NCI-H187 treated with DMSO at 0.1 percent for 48 hours (cell line): ENCODE measurements at places on chromosomes 11 and 22.
A peak's percentile ranks its signal among the peaks of the same experiment; 100 is the strongest.

DNA sequence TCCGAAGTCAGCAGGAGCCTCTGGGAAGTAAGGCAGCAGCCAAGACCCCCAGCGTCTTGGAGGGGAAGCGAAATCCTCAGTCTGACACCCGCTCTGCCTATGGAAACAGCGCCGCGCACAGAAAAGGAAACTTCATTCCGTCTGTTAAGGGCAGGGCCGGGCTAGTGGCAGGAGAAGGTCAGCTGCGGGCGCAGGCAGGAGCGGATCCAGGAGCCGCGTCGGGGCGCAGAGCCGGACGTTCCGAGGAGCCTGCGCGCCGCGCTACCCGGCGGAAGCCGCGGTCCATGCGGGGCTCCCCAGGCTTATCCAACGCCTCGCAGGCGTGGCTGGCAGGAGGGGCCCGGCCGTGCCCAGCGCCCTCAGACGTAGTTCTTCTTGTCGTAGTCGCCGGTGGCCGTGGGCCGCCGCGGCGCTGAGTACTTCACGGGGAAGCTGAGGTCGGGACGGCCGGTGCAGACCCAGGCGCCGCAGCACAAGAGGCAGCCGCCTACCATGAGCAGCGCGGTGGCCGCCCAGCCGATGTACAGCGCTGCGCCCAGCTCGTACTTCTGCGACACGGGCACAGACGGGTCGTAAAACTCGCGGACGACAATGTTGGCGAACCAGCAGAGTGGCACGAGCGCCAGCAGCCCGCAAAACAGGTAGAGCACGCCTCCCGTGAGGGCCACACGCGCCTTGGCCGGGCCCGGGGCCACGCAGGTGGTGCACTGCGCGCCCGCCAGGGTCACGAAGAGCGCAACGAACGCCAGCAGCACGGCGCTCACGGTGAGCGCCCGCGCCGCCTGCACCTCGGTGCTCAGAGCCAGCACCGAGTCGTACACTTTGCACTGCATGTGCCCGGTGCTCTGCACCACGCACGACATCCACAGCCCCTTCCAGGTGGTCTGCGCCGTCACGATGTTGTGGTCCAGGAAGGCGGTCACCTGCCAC, 705 bp downstream of the CLDN5 start:
- no peak for DNase-seq

- no peak for DNase-seq
Measured at GRCh38 chr11:37817727-37818270, 1219.8 kb upstream of the RAG2 start.

GRCh38 chr22:50185375-50186087, at the start of gene TRABD:
Gene TRABD, plus strand, starts transcription at chr22:50185913. Its CDS starts 7,148 bp downstream, at chr22:50193061.
- DNase-seq, result no peak

DNA sequence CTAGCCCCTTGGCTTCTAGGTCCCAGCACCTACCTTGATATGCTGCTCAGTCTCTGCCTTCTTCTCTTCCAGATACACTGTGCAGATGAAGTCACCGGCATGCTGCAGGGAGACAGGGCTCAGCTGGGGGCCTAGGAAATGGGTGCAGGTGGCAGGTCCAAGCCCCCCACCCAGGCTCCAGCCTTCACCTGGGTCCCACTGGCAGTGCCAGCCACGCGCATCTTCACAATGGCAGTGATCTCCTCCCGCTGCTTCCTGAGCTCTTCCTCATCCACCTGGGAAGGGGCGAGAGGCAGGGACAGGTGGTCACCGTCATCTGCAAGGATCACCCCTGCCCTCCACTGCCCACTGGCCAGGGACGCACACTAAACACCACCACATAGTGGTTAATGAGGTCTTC, 21.1 kb upstream of the PDE2A start:
- no peak for DNase-seq

GRCh38 chr11:112705148-112705547, 256.1 kb upstream of the NCAM1 start:
- DNase-seq, result no peak

GRCh38 chr11:64196626-64197025, 9.9 kb upstream of the FERMT3 start:
- DNase-seq, result no peak

DNA sequence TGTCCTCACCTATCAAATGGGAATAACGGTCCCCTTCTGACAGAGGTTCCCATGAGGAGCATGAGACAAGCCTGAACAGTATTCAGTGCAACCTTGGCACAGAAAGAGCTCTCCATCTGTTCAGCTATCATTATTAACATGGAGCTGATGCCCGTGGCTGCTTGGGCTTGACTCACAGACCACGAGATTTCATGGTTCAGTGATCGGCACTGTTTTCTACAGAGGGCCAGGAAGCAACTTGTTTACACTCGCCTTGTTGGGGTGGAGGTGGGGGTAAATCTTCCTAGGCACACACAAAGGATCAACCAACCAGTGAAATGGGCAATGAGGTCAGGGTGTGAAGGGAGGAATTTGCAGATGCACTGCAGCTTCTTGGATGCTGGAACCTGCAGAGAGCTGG, 88.2 kb downstream of the CWC15 start:
- DNase-seq, result no peak

DNA sequence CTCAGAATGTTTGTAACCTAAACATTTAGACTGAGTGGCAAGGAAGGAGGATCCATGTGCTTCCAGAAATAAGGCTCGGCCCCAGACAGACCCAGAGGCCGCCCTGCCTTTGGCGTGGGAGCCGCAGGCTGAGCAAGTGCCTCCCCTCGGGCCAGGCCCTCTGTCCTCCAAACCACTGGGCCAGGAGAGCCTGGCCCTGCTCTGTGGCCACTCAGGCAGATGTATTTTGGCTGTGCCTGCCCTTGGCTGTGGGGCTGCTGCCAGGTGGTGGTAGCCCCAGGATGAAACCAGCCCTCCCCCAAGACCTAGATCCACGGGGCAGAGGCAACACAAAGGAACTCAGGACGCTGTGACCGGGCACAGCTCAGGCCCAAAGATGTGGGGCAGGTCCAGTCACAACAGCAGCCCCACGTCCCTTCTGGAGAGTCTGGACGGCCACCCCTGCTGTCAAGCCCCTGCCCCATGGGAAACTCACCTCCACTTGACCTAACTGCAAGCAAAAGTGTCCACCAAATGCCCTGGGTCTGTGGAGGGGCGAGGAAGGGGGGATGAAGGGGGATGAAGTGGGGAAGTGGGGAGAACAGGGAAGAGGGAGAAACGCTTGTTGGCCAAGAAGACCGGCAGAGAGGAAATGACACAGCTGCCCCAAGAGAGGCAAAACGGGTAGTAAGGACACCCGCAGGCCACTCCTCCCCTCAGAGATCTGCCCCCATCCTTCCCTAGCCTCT, 24.0 kb downstream of the PISD start:
- no peak for DNase-seq

- DNase-seq, result peak; percentile 82
Measured at GRCh38 chr11:74380746-74381439, 17.3 kb downstream of the PGM2L1 start.

GRCh38 chr22:44927463-44928135, 82.2 kb downstream of the PHF21B start:
- no peak for DNase-seq

GRCh38 chr11:94199136-94200130, 70.8 kb downstream of the PANX1 start:
- DNase-seq, result no peak

DNA sequence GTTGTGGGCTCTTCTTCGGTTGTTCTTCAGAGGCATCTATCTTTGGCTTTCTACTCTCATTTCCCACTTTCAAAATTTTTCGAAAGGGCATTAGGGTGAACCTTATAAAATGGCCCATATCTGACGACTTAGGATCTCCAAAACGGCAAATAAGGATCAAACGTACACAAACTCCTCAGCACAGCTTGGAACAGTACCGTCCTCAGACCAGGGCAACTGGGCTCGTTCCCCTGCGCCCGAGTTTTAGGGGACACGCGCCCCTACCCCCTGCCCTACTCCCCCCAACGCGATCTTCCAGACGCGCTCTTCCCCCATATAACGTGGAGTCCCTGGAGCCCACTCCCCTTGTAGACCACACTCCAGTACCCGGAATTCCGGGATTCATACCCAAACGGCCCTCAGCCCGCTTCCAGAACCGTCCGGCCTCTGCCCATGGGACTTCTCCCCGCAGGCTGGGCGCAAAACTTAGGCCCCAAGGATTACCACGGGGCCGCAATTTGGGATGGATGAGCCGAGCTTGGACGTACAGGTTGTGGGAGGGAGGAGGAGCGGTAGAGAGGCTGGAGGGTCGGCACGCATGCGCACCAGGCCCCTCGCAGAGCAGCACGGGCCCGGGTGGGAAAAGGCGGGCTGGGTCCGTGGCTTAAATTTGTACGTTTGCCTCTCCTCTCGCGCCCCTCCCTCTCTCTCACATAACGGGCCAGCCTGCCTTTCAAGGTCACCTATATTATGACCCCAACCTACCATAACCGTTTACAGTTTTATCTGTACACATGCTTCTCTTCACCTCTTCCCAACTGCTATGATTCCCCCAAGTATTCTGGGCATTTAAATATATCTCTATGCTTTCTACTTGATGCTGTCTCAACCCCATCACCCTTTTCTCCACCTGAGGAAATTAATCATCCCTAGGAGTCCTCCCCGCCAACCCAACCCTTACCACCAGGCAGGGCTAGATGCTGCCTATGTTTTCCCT, 3.4 kb downstream of the CCDC89 start:
- DNase-seq, result peak; percentile 5

- DNase-seq, result no peak
Measured at GRCh38 chr11:2169005-2169378, 2.6 kb downstream of the TH start.

GRCh38 chr11:20194470-20194869, 34.2 kb upstream of the DBX1 start:
- no peak for DNase-seq

- DNase-seq, result no peak
Measured at GRCh38 chr11:115463606-115464005, 40.6 kb downstream of the CADM1 start.

DNA sequence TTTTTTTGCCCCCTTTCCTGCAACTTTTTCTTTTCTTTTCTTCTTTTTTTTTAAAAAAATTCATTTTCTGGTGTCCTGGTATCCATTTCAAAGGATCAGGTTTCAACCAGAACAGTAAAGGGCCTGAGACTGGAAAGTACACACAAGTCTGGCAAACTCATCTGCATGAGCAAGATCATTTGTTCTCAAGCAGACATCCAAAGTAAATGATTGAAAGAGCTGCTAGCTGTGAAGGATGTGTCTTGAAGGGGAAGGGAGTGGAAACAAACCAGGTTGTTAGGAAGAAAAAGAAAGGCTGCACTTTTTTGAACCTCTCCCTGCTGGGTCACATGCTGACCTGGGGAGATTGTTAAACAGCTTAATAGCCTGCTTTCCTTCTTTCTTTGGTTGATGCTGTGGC, 5.3 kb downstream of the YAP1 start:
- no peak for DNase-seq

DNA sequence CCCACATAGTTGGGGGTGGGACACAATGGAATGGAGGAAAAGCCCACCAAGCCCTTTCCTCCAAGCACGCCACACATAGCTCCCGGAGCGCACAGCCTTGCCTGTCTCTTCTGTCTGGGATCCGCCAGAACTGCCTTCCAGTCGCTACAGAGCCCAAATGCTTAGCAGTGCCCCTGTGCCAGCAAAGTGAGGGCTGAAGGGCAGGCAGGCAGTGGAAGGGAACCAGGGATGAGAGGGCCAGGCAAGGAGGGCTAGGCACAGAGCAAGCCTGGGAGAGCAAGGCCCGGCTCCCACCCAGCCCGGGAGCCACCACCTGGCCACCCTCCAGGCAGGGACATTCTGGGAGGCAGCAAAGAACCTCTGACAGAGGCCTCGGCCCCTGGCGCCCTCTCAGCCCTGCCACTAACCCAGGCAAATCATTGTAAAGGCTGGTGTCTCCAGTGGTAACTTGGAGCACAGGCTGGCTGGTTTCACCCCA, 32.5 kb downstream of the PPP2R1B start:
- DNase-seq, result no peak

DNA sequence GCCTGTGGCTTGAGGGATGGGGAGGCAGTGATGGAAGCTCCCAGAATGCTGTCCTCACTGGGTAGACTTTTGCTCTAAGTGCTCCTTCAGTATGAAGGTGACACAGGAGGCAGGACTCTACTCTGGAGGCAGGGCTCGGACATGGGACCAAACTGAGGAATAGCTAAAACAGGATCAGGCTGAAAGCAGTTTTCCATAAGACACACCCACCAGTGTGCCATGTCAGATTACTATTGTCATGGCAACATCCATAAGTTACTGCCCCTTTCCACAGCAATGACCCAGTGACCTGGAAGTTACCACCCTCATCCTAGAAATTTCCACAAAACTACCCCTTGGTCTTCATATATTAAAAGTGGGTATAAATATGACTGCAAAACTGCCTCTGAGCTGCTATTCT, 43.6 kb upstream of the GALNT18 start:
- DNase-seq, result no peak

DNA sequence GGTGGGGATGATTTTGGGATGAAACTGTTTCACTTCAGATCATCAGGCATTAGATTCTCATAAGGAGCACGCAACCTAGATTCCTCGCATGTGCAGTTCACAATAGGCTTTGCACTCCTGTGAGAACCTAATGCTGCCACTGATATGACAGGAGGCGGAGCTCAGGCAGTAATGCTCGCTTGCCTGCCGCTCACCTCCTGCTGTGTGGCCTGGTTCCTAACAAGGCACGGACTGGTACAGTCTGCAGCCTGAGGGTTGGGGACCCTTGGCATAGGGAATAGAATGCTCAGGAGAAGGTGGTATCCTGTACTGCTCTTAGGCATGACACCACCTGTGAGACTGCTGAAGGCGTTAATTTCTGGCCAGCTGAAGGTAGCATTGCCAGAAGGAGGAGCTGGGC, 47.0 kb downstream of the STIM1 start:
- DNase-seq, result no peak

DNA sequence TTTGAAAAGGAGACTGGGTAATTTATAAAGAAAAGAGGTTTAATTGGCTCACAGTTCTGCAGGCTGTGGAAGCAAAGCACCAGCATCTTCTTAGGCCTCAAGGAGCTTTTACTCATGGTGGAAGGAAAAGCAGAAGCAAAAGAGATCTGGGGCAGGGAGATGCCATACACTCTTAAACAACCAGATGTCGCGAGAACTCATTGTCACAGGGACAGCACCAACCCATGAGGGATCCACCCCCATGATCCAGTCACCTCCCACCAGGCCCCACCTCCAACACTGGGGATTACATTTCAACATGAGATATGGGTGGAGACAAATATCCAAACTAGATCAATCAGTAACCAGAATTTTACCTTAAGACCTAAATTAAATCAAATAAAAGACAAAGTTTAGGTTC, 87.2 kb downstream of the C11orf91 start:
- no peak for DNase-seq

DNA sequence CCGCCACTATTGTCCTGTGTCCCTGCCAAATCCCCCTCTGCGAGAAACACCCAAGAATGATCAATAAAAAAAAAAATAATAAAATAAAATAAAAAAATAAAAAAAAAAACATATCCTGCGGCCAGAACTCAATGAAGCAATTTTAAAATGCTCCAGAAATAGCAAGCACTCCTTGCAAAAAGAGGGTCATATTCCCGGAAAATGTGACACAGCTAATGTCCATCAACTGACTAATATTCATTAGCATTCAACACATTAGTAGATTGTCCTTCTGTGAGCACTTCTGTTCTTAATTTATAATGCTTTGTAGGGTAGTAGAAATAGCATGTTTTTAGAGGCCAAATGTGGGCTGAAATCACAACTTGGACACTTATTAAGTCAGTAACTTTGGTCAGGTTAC, 252.3 kb upstream of the SESN3 start:
- no peak for DNase-seq
